CD4-positive, alpha-beta memory T cell (primary cell): ENCODE measurements at places on chromosomes 5 and 9.

- no peak for DNase-seq
Measured at GRCh38 chr5:139262059-139262741, 31.3 kb upstream of the MATR3 start.

GRCh38 chr5:149549461-149550267 lies 1.6 kb downstream of the CSNK1A1 start:
- peak; percentile 71 for DNase-seq

GRCh38 chr9:95724253-95724991 lies 151.1 kb upstream of the ERCC6L2 start:
- DNase-seq: peak; percentile 85

DNA sequence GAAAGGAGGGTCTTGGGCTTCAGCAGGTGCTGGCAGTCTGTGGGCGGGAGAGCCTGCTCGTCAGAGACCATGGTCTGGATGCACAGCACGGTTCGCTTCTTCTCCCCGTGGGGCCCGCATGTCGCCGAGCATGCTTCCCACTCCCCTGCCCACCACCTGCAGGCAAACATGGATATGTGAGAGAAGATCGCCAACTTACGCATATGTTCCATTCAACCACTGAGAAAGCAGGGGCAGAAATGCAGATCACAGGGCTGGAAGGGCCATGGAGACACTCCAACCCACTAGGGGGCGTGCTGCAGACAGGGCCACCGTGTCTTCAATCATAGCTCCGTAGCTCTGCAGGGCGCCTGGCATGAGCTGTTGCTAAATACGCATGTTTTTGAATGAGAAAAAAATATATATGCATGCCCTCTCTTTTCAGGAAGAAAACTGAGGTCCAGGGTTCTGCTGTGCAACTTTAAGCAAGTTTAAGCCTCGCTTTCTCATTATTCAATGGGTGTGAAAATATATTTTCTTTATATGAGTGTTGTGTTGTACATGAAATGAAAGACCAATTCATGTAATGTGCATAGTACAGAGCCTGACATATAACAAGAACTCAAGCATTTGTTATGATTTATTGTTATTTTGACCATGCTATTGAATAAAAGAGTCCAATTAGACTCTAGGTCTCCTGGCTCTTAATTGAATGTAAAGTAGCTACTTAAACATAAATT lies 148.0 kb downstream of the TARS1 start:
- DNase-seq: peak; percentile 16

DNA sequence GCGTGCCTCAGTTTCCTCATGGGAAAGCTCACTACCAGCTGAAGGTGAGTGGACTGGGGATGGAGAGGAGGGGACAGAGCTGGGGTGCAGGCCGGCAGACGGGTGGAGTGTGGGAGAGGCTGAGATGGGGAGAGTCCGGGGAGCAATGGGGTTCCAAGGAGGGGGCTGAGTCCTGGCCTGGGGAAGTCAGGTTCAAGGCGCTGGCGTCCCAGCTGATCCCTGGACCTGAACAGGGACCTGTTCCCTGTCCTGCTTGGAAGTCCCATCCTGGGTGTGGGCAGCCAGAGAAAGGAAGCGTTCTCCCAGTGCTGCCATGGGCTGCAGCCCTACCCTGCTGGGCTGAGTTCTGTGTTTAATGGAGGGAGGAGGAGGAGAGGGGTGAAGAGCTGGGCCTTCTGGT lies 60.9 kb upstream of the GNE start:
- no peak for DNase-seq

GRCh38 chr5:82329393-82329792 lies 51.2 kb upstream of the RPS23 start:
- DNase-seq: no peak

DNA sequence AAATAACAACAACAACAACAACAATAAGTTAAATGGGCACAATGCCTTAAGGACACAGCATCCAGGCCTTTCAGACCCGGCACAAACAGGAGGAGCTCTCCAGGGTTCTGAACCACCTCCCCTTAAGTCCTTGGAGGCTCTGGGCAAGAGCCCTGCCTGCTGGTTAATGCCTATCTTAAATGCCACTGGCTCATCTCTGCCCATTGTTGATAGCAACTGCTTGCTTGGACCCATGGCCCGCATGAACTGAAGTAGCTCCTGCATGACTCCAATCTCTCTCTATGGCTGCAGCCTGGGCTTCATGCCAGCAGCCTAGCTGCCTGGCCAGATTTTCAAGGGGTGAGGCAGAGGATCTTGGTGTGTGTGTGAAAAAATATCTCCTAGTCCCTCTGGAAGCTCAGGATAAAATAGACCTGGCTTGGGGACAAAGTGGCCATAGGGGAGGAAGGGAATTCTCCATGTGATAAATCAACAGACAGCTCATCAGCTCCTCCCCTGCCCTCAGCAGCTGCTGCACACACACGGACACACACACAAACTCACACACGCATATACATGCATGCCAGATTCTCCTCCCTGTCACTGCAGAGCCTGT lies 27.4 kb downstream of the FAM219A start:
- DNase-seq: no peak

DNA sequence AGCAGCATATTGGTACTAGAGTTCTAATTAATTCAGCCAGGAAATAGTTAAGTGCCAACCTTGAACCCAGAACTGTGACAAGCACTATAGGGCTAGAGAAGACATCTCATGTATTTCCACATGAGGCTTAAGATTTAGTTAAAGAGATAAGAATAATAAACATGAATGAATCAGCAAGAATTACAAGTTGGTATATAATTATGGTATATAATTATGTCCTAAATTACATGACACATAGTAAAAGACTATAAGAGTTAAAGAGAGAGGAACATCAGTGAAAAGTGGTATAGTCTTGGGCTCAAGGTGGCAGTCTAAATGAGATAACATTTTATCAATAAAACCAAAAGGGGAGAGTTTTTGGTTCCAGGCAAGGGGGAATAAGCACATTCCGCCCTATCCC lies 223.1 kb upstream of the NFIL3 start:
- DNase-seq: no peak

- no peak for DNase-seq
Measured at GRCh38 chr9:33151601-33152000, 15.5 kb downstream of the B4GALT1 start.

- no peak for DNase-seq
Measured at GRCh38 chr9:27856054-27856453, 282.8 kb upstream of the C9orf72 start.

DNA sequence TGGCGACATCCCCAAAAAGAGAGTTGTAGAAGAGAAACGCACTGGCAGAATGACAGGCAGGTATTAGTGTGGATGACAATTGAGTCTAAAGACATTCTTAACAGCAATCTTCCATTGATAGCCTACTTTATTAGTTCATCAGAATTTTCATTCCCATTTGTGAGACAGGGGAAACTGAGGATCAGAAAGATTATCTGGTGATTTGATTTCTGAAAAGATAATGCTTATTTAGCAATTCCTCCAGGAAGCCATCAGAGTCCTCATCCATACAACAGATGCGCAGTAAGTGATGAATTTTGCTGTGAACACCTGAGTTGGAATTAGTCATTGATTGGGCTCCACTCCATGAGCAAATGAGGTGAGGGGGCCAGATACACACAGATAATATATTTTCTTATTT lies 57.3 kb upstream of the ANKRD33B start:
- DNase-seq: no peak

DNA sequence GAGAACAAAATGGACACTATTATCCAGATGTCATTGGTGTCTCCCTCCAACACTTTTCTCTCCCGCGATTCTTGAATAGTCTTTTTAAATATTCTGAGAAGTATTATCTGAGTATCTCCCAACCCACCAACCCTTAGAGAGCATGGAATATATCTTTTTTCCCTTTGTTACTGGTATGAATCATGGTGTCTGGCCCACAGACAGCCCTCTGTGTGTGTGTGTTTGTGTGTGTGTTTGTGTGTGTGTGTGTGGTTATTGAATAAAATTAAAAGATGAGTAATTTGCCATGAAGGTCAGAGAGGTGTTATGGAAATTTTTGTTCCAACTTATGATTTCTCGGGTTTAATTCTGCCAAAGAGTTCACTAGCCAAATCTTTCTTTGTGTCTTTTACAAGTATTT lies 47.7 kb downstream of the CAMK4 start:
- DNase-seq: no peak

DNA sequence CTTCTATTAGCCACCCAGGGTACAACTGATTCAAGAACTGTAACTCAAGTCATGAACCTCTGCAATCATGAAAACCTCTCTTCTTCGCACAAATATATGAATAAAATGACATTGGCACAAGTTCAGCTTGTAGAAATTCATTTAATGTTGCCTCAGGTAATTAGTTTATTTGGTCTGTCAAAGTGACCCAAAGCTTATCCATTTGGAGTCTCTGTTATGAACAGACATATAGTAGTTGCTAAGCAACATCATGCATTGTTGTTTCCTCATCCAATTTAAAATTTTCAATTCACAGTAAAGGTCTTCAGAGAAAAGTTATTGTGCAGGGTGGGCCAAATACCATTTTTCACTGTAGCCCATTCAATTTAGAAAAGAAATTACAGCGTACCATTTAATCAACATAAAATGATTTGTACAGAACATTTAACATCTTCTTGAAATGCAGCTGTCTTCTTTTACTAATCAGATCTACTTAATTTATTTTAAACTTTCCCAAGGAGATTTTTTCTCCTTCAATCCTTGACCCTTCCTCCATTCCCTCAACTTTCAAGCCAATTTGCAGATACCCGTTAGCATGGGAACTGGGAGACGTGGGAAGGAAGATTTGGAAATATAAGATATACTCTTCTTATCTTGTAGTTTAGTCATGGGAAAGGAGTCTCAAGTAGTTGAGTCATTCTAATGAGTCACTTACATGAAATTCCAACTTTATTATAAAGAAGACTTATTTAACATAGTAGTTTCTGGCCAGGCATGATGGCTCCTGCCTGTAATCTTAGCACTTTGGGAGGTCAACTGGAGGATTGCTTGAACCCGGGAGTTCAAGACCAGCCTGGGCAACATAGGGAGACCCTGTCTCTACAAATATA lies 231.3 kb downstream of the ATPSCKMT start:
- DNase-seq: no peak

- DNase-seq: no peak
Measured at GRCh38 chr5:137250421-137250820, 248.7 kb downstream of the SPOCK1 start.

DNA sequence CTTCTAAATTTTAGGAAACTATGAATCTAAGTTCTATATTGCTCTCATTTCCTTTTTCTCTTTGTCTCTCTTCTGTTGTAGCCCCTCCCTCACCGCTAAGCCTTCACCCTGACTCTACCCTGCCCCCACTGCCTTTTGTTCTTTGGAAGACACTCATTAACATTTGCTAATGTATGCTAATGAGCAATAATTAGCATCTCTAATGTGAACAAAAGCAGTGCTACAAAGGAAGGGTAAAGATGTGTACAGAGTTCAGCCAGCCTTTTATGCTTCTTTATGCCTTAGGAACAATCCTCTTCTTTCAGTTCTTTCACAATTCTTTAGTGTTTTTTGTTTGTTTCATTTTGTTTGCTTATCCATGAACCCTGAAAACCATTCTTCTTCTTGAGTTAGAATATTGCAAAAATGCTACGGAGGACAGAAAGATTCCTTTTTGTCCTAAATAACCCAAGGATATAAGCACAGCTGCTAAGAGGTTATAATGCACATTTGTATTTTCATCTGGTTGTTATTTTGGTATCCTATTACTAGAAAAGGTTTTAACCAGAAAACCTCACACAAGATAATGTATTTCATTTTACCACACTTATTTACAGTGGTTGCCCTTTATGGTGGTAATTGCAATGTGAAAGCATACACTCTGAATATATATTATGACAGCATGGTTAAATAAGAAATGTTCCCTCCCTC lies 159.3 kb downstream of the TMC1 start:
- DNase-seq: no peak

GRCh38 chr5:29930316-29930715 lies 1263.2 kb upstream of the CDH6 start:
- no peak for DNase-seq

- no peak for DNase-seq
Measured at GRCh38 chr9:72363236-72363635, 1.8 kb downstream of the ZFAND5 start.

GRCh38 chr5:129079496-129079895 lies 15.1 kb upstream of the ISOC1 start:
- DNase-seq: no peak

GRCh38 chr5:66851306-66851705 lies 255.1 kb downstream of the MAST4 start:
- DNase-seq: no peak

DNA sequence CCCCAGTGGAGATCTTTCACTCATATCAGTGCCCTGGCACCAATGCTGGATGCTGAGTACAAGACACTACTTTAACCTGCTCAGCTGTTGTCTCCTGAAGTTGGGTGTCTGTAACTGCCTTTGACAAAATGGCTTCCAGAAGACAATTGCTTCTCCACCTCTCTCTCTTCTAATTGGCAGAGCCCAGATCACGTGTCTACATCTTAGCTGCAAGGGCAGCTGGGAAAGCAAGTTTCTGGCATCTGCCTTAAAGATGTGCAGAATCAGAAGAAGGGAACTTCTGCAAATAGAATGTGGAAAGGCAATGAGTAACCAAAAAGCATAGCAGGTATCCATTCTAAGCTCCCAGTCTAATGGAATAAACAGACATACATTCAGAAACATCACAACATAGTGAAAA lies 81.1 kb downstream of the PDZD2 start:
- DNase-seq: no peak

DNA sequence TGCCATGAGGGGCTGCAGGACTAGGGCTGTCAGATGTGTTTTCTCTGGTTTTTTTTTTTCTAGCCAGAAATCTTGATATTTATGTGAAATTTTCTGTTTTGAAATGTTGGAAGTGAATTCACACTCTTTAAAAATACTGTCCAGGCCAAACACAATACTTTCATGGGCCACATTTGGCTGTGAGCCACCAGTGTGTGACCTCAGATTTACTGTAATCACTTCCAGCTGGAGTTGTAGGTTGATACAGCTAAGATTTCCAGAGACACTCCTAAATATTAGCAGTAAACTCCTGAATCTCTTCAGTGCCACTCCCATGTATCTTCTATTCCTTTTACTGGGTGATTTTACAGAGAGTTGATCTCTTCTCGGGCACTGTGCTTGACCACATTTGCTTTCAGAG lies 92.2 kb upstream of the CKMT2 start:
- no peak for DNase-seq

DNA sequence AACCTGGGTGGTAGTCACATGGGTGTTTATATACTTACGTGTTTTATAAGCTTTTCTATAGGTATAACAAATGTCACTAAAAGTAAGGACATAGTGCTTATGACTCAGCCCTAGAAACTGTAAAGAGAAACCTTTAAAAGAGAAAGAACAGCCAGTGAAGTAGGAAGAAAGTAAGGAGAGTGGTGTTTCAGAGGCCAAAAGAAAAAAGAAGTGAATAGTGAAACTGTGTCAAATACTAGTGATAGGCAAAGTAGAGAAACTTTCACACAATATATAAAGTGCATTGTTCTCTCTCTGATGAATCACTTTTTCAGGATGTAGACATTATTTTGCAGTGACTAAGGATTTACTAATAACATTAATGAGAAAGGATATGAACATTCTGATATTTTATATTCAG lies 74.2 kb upstream of the SUSD1 start:
- no peak for DNase-seq
